ENCODE measurements at places on chromosomes 1 and 21.

GRCh38 chr1:173960625-173961024, 43.5 kb upstream of the SERPINC1 start:
- DNase-seq = peak; percentile 20

- DNase-seq = no peak
These were observed 1.7 kb upstream of the HRNR start for GRCh38 chr1:152225678-152226077.

DNA sequence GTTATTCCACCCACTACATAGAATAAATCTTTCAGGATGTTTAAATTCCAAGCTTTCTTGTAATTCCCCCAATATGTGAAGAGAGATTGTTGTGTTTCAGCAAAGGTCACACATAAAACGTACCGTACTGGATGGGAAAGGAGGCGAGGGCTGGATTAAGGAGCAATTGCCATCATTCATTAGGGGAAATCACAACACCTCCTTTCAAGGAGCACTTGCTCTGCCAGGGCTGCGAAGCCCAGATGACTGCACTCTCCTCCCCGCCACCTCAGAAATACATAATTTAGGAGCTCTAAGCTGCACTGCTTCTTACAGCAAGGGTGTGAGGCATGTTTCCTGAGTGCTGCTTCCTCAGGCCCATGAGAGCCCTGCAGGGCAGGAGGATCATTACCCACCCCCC, 29.6 kb downstream of the MATN1 start:
- DNase-seq = no peak

DNA sequence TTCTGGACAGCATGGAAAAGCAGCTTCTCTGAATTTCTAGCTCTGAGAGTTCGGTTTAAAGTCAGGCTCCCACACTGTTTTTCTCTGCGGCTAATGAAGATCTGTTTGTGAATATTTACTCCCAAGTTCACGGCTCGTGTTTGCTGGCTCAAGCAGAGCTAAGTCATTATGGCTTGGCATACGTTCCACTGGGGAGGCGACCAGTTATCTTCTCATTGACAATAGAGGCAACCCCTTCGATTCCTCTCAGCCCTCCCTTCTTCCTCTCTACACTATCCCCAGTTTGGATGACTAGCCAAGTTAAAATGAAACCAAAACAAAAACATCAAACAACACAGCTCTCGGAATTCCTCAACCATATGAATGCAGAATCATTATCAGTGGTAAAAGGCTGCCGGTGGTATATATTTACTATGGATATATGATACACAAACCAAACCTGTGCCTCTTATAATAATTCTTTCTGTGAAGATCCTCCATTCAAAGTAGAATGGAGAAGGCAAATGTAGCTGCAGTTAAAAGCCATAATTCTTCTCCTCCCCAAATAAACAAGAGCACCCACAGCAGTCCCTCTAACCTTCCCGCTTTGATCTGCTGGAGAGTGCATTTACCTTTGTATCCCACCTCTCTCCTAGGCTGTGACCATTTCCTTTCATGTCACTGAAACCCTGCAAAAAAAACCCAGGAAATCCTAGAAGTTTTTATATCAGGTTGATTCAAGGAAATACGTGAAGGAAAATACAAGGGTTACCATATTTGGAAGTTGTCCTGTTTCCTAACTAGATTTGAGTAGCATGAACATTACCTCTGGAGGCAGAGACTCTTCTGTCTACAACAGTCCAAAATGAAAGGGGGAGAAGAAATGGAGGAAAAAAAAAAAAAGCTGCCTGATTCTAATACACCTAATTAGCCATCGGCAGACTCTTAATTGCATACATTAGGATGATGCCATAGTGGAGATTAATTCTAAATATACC, 108.3 kb upstream of the USH2A start:
- no peak for DNase-seq

GRCh38 chr21:45142469-45143308, 68.3 kb downstream of the ADARB1 start:
- no peak for DNase-seq

DNA sequence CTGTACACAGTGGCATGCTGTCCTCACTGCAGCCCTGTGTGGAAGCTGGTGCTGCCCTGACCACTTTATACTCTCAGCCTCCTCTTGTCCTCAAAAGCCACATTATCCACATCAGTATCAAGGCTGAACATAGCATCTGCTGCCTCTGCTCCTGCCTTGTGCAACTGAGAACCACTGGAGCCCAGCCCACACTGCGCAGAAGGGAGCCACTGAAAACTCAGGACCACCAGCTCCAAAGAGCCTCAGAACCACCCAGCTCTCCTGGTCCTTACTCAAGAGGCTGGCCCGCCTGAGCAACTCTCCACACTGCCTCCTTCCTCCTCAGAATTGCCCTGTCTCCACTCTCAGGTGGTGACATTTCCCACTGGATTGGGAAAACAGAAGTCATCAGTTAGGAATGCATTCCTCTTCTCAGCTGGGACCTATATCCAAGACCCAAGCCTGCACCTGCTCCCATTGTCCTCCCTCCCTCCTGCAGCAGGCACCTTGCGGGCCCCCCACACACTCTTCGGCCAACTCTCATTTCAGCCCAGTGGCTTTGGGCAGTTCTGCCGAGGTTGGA, 7.0 kb upstream of the KISS1 start:
- no peak for DNase-seq

DNA sequence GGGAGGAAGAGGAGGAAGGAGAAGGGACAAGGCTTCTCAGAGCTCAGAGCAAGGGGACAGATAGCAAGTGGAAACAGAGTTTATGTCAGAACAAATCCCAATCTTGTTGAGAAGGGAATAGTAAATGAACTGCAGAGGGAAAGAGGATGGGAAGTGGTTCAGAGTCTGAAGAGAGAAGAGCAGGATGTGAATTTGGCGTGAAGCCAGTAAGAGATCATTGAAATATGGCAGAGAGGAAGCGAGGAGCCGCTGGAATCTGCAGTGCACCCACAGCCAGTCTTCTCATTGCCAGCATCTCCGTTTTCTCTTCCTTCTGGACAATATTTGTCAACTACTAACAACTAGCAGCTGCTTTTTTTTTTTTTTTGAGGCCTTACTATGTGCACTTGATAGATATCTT, 19.1 kb downstream of the OLFML3 start:
- peak; percentile 31 for DNase-seq

DNA sequence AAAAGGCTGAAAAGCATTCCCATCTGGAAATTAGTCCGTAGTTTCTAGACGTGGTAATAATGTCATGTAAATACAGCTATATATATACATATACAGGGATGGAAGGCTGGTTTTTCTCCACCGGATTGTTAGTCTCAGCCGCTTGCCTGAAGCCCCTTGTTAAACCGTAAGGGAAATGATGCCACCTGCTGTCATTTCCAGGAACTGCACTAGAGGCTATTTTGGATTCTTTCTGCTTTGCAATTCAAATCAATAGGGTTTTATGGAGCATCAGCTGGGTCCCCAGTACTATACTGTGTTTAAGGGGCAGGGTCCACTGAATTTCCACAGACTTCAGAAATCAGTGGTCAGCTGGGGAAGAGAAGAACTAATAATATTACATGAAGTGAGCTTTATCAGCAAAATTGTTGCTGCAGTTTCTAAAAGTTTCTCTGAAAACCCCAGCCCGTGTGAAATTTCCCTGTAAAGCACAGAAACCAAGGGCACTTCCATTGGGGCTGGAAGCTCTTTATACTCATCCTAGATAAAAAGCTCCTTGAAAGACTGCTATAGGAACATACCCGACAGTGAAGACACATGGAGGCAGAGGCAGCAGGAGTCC, 33.8 kb upstream of the MPZL1 start:
- peak; percentile 85 for DNase-seq

DNA sequence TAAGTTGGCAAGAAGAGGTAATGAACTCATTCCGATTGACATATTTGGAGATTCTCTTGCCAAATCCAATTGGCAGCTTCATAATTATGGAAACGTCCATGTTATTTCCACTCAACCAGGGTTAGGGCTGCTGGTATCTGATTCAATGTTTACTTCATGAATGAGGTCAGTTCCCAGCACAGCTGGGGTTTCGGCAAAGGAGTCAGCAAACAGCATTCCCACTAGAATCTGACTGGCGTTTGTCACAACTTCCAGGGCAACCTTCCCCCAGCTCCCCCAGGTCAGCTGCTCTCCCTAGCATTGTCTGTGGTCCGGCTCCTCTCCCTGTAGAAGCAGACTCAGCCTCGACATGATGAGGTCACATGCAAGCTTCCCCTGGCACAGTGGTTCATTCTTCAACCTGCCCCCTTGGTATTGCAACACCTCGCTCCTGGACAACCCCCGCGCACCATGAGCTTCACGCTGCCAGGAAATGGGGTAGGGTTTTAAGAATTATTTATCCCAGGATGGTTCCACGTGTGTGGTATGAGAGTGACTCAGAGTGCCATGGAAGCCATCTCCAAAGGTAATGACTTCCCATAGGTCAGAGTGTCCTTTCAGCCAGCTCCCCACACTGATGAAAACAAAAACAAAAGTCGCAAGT, 100.7 kb upstream of the SLC25A33 start:
- DNase-seq = peak; percentile 59

DNA sequence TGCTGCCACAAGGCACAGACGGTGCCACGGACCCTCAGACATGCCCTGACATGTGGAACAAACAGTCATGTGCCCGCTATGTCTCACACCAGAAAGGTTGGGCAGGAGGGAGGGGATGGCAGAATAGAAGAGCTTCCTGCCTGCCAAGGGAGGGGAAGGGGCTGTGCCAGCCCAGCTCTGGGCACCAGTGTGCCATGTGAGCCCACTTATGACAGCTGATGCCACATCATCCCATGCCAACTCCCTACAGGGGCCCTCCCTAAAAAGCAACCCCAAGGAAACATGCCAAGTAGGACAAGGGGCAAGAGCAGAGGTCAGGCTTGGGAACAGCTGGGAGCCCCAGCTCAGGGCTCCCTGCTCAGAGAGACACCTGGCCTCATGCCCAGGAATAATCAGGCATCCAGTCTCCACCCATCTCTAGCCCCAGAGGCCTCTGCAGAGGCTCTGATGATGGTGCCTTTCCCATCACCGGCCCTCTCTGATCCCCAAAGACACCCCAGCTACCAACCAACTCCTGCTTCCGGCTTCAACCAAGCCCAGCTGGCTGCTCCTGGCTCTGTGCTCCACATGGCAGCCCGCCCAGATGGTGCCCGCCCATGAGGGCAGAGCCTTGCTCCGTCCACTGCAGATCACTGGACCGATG, 10.3 kb downstream of the ADGRB2 start:
- DNase-seq = no peak

DNA sequence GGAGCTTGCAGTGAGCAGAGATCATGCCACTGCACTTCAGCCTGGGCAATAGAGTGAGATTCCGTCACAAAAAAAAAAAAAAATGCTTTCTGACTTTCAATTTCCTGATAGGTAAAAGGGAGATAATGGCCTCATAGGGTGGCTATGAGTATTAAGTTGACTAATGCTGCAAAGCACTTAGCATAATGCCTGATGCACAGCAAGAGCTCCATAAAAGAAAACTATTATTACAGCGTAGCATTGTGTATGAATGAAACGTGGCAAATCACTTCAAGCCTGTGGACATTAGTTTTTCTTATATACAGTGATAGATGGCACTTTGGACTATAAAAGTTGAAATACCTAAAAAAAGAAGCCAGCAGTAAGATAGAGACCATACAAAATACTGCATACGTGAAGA, 16.8 kb downstream of the FNDC7 start:
- DNase-seq = no peak

GRCh38 chr1:201561195-201561564, 22.3 kb downstream of the NAV1 start:
- DNase-seq = no peak

GRCh38 chr1:157113631-157114030, 14.0 kb upstream of the ETV3L start:
- no peak for DNase-seq

Measured in inflammatory macrophage (primary cell).